NCI-H524 (cell line): ENCODE measurements at places on chromosomes 6 and 20.

GRCh38 chr6:139765825-139766285 lies 391.4 kb upstream of the CITED2 start:
- DNase-seq: no peak

DNA sequence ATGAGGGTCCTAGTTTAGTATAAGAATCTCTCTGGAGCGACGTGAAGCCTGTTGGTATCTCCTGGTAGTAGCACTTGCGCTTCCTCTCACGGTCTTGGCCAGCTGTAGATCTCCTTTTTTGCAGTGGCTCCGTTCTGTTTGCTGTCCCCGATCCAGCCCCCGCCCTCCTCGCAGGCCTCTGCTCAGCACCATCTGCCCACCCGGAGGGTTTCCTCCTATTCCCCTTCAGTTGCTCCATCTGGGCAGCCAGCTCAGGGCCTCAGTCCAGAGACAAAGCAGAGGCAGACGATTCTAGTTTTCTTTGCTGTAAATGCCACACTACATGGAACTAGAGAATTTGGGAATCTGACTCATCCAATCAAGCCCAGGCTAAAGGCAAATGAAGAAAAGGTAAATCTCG lies 126.6 kb downstream of the TIAM2 start:
- DNase-seq: peak; percentile 94

GRCh38 chr6:36296240-36296639 lies 26.4 kb downstream of the PNPLA1 start:
- DNase-seq: no peak

DNA sequence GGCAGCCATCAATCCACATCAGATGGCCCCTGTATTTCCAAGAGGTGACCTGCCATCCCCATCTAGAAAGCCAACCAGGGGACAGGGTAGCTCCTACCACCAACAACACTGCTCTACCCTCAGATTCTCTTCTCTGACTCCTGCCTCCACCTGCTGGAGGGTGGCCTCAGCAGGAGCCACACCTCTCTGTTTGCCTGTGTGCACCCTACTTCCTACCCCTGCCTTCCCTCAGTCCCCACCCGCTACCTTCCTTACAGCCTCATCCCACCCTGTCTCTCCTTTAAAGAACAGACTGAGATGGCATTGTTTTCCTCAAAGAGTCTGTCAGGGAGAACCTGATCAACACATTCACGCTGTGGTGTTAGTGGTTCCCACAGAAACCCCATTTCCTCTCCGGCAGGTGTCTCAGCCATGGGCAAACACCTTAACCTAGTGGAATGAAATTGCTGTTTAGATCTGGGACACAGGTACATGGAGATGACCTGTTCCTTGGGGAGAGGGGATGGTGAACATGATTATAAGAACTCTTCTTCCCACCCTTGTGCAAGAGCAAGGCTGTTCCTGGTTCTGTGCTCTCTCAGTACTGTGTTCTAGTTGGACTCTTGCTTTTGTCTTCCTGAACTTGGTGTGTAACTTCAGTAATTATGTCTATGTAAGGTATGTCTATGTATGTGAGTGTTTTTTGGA lies 1.8 kb downstream of the ENTPD6 start:
- DNase-seq: no peak

DNA sequence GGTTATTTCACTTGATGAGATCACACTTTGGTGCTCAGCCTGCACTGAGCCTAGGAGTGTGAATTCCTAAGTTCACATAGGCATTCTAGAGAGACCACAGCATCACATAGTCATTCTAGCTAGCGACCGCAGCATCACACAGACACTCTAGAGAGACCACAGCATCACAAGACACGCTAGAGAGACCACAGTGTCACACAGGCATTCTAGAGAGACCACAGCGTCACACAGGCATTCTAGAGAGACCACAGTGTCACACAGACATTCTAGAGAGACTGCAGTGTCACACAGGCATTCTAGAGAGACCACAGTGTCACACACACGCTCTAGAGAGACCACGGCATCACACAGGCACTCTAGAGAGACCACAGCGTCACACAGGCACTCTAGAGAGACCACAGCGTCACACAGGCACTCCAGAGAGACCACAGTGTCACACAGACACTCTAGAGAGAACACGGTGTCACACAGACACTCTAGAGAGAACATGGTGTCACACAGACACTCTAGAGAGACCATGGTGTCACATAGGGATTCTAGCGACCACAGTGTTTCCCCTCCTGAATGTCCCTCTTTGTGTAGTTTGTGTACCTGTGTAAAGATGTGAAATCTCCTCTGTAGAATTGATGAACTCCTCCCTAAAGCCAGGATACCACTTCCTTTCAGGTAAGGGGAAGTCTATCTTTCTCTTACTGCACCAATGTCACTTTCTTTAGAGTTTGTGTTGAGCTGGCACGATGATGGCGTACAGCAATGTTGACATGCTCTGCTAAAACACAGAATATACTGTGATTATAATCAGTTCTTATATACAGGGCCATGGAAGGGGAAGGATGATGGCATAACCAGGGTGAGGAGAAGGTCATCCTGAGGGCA lies 169.4 kb downstream of the ZDHHC14 start:
- DNase-seq: no peak

DNA sequence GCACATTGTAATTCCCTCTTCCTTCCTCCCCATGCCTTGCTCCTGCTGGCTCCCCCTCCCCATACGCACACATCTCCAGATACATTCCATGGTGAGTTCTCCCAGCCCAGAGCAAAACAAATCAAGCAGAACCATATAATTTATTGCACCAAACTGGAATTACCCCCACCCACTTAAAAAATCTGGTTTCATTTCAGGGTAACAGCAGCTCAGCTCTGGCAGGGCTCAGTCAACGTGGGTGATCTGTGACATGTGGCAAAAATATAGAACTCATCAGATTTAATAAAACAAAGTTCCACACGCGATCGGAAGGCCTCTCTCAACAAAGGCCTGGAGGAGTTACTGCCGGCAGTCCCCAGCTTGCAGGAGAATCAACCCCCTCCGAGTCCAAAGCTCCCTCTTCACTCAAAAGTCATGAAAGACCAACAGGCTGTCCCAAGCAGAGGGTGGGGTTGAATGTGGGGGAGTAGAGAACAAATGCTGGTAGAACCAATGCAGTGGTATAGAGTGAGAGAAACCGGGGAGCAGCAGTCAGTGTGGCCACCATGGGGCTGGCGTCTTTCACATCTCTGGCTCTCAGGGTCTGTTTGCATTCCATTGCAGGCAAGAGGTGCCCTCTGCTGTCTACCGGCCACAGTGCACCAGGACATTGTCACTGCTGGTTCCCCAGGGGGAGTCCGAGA lies 323.3 kb upstream of the NT5E start:
- peak; percentile 21 for DNase-seq

DNA sequence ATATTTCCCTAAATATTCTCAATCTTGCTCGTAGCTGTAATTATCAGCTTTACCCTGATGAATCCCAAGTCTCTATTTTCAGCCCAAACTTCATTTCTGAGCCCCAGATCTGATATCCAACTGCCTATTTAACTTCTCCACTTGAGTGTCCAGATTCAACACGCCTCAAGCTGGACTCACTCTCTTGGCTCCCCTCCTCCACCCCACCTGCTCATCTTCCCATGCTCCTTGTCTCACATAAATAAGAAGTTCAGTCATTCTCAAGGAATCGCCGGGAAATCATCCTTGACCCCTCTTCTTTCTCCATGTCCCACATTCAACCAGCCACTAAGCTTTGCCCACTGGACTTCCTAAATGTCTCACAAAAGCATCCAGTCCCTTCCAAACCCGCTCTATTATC lies 89.9 kb upstream of the STMND1 start:
- peak; percentile 3 for DNase-seq

DNA sequence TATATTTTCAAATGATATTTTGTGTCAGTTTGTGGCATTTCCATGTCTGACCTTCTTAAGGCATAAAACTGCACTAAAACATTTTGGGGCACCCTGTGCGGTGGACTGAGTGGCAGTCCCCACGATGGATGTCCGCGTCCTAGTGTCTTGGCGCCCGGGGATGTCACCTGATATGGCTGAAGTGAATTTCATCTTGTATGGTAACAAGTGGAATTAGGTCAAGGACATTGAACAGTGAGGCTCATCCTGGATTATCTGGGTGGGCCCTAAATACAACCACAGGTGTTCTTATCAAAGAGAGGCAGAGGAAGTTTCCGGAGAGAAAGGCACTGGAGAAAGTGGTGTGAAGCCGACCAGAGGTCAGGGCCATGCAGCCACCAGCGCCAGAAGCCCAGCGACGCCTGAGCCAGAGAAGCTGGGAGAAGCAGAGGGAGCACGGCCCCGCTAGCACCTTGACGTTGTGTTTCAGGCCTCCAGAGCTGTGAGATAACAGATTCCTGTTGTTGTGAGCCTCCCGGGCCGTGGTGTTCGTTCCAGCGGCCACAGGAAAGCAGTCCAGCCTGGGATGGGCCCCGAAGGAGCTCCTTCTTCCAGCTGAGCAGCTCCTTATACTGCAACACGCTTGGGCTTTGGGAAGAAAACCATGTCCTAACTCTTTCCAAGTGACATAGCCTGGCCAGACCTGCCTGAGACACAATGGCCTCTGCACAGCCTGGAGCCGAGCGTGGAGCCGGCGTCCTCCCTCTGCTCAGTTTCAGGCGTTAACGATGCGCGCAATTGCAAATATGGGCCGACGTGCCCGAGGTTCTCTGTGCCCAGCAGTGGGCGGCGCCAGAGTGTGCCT lies 22.5 kb downstream of the THBS2 start:
- DNase-seq: no peak

- peak; percentile 32 for DNase-seq
Observed at GRCh38 chr6:10030942-10031537, 383.8 kb downstream of the TFAP2A start.

DNA sequence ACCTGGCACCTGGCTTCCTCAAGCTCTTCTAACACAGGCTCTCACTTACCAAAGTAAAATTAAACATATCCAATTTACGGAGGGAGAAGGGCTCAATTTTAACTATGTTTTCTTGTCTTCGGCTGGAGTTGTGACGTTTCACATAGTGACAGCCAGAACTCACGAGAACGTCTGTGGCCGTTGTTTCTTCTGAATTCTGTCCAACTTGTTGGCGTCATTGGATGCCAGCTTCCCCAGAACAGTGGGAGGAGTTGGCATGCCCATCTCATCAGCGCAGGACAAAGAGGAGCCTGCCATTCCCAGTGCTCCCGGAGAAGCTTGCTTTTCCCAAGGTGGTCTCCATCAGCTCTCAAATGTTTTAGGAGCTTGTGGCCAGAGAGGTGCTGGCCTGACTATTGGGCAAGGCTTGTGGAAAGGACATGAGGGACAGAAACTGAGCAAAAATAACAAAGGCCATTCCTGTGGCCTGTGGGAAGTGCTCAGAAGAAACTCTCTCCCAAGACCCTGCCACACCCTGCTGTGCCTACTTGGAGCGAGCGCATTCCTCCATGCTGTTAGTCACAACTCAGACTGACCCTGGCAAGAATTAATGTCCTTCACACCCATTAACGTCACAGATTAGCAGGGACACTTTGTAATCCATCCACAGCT lies 265.4 kb upstream of the CDH4 start:
- DNase-seq: no peak

DNA sequence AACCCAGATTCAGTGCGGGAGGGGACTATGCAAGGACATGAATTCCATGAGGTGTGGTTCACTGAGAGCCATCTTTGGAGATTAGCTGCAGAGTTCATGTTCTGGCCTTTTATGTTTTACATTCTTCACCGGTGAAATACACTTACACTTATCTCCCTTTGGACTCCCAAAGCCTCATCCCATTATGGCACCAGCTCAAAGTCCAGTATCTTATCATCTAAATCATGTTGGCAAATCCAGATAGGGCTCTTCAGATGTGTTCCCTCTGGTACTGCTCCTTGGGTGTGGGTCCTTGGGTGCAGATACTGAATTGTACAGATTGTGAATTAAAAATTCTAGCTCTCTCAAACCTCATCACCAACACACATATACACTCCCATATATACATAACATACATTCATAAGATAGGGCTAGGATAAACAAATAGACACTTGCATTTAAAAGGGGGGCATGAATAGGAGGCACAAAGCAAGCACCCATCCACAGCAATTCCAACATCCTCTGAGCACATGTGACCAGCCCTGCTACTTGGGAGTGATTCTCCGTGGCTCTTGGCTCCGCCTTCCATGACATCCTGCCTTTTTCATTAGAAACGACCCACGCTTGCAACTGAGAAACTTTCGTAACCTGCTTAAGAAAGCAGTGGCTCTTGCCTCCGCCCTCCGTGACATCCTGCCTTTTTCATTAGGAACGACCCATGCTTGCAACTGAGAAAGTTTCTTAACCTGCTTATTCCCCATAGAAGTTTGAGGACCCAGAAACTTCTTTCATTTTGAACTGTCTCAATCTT lies 53.6 kb upstream of the LRRC1 start:
- no peak for DNase-seq

DNA sequence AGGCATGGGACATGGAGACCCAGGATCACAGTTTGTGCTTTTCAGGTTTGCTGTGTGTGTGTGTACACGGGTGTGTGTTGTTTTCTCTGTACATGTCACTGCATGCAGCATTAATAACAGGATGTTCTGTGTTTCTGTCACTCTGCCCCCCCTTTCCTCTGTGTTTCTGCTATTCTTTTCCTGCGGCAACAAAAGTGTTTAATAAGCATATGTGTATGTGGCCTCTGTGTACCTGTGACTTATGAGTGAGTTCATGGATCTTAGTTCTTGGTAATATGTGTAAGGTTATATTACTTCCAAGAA lies 9.8 kb downstream of the SYNGAP1 start:
- no peak for DNase-seq

DNA sequence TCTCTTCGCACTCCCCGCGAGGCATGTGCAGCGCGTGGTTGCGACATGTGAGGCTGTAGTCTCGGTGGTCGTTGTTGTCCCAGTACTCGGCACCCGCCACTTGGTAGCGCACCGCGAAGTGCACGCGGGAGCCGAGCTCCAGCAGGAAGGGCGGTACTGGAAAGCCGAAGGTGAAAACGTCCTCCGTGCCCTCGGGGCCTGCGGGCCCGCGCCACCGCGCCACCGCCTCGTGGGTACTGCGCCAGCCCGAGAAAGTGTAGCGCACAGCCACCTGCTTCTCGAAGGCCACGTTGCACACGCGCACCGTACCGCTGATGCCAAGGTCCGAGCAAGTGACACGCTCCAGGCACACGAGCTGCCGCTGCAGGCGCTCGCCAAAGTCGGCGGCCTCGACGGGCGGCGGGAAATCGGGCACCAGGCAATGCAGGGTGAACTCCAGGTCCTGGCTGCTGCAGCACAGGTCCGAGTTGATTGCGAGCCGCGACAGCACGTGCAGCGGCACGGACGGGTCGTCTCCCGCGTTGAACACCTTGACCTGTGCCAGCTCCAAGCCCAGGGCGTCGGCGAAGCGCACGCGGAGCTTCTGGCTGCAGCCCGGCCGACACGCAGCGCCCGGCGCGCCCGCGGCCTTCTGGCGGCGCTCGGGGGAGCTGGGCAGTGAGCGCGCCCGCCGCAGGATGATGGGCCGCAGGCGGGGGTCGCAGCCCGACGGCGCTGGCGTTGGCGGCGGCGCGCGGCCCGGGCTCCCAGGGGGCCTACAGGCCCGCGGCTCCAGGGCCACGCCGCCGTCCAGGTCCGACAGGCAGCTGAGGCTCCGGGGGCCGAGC lies 840 bp downstream of the PPP1R3D start:
- no peak for DNase-seq

- DNase-seq: no peak
Observed at GRCh38 chr6:6783721-6784120, 195.2 kb downstream of the LY86 start.

GRCh38 chr20:58575776-58576602 lies 60.8 kb upstream of the APCDD1L start:
- DNase-seq: no peak

GRCh38 chr6:23633996-23634395 lies 492.0 kb upstream of the NRSN1 start:
- DNase-seq: peak; percentile 91

- no peak for DNase-seq
Observed at GRCh38 chr20:60999250-60999649, 252.8 kb upstream of the CDH4 start.

- peak; percentile 61 for DNase-seq
Observed at GRCh38 chr6:158283304-158283980, 28.8 kb upstream of the TULP4 start.
